ENCODE measurements at places on chromosomes 4 and X.

DNA sequence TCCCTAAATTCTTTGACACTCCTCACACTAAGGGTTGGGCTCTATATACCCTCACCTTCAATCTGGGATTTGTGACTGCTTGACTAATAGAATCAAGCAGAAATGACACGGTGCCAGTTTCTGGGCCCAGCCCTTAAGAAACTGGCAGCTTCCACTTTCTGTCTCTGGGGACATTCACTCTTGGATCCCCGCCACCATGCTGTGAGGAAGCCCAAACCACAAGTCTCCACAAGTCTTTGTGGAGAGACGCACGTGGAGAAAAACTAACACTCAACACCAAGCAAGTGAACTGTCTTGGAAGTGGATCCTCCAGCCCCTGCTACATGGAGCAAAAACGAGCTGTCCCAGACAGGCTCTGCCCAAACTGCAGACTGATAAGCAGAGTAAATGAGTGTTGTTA, 1.1 kb upstream of the EDNRA start:
- peak; percentile 55 for DNase-seq

GRCh38 chr4:109315818-109316217, 13.4 kb upstream of the COL25A1 start:
- DNase-seq: no peak

GRCh38 chr4:3360777-3361176, 68.0 kb downstream of the RGS12 start:
- DNase-seq: no peak

- no peak for DNase-seq
Observed at GRCh38 chr4:77817304-77818072, 1.7 kb downstream of the CNOT6L start.

- no peak for DNase-seq
Observed at GRCh38 chrX:44975666-44976263, 102.8 kb downstream of the KDM6A start.

DNA sequence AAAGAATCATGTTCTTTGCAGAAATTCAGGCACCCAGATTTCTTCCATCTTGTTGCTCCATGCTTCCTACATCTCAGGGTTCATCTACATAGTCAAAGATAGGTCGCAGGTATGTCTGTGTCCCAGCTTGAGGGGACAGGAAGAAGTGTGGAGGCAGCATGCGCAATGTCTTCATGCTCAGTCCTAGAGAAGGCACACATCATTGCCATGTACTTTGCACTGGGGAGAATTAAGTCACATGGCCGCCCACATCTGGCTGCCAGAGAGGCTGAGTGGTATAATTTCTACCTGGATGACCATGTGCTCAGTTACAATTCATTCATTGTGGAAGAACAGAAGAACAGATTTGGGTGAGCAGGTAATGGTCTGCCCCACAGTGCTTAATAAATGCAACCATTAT, 54.1 kb downstream of the GAB1 start:
- DNase-seq: no peak

GRCh38 chr4:52606726-52607125, 52.4 kb downstream of the USP46 start:
- no peak for DNase-seq

DNA sequence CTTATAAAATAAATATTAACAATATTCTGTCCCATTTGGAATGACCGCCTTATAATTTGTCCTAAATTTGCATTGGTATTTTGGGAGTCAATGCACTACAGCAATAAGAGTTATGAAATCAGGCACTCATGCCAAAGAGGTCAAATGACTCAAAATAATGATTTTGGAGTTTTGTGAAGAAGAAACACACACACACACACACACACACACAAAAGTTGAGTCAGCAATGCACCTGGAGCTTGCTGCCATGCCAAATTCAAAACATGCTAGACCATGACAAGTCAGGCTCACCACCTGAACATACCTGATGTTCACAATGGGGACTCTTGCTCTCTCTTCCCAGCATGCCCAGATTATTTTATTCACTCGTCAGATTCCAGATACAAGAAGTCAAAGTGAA, 56.7 kb downstream of the PROM1 start:
- no peak for DNase-seq

DNA sequence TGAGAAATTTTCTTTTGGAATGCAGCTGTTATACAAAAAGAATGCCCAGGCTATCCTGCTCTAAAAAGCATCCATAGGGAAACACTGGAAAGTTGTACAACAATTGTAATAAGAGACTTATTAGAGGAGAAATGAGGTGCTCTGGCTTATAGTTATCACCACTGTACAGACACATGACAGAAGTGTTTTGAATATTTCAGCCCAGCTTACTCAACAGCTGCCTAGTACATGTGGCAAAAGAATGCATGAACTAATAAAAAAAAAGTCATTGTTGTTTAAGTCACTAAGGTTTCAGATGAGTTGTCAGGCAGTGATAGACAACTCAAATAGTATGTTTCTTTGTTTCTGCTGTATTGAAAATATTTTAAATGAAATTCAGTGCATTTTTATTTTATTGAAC, 307.7 kb downstream of the GPM6A start:
- DNase-seq: no peak

DNA sequence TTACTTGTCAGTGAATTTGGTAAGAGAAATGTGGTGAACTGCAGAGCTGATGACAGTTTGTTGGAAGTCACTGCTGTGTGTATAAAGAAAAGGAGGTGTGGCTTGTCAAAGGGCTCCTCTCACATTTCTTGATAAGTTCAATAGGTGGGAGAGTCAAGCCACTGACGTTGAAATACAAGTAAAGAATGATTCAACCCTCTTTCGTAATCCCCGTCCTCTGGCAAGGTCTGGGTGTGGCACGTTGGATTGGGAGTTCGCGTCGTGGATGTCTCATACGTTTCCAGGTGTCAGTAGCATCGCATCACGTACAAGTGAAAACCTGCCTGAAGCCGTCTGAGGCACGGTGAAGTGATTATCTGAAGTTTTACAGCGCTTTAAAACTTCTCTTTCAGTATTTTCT, 76.4 kb downstream of the EGF start:
- DNase-seq: no peak

DNA sequence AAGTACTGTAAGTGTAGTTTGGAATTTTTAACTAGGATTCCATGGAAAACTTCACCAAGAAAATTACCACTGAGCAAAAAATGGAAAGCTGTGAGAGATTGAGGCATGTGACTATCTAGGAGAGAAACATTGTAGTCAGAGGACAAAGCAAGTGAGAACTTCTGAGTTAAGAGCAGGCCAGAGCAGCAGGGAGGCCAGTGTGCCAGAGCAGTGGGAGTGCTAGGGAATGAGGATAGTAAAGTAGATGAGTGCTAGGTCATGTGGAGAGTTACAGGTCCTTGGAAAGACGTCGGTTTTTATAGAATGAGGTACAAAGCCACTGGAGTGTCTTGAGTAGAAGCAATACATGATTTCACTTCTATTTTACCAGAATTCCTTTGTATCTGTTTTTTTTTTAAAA, 52.7 kb upstream of the FAT4 start:
- no peak for DNase-seq
